ENCODE measurements at places on chromosomes 16 and 17.

- no peak for DNase-seq
- no peaks in the 10 kb centered on the region for H3K4me1 ChIP-seq
- H3K27me3 ChIP-seq: no peaks in the 10 kb centered on the region
- H3K27ac ChIP-seq: no peak overlapping the region
- no peaks in the 10 kb centered on the region for H3K36me3 ChIP-seq
These were observed 696.9 kb downstream of the WWOX start for GRCh38 chr16:78796221-78796866.

DNA sequence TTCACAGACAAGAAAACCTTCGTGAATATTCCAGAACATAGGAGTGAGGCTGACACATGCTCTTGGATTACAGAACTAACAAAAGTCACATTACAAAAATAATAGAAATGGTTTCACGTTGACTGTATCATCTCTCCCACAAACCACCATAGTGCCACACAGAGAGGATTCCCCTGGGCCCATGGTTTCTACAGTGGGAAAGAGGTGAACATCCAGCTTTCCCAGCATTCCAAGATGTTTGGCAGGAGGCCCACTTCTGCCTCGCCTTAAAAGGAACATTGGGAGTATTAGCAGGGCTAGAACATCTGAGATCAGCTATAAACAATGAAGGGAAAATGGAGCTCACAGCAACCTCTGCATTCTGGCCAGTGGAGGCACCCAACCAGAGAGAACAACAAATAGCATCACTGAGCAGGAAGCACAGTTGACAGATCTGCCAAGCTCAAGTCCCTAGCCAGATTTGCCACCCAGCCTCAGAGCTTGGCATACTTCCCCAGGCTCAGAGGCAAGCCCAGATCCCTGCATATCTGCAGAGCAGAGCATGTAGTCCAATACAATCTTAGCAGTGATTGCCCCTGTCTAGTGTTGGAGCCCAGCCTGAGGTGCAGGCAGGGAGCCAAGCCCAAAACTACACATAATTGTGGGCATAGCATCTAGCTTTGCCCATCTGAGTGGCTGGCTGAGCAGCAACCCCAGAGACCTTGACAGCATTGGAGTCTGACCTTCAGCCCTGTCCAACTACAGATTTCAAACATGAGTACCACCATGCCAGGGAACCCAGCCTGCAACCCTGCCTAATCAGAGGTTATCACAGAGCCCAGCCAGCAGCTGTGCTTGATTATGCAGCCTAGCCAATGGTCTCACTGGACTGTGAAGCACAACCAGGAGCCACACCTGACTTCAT lies 260.4 kb downstream of the CEP112 start:
- no peak overlapping the region for H3K27ac ChIP-seq
- no peaks in the 10 kb centered on the region for H3K4me1 ChIP-seq
- no peaks in the 10 kb centered on the region for H3K36me3 ChIP-seq
- no peak for DNase-seq
- H3K27me3 ChIP-seq: no peaks in the 10 kb centered on the region
- no peak overlapping the region for H3K4me3 ChIP-seq

- H3K27ac ChIP-seq: no peak overlapping the region
- H3K4me1 ChIP-seq: peaks cover 1% of the 10 kb centered on the region
- peaks cover 38% of the 10 kb centered on the region for H3K36me3 ChIP-seq
- DNase-seq: no peak
These were observed 96.6 kb downstream of the HIC1 start for GRCh38 chr17:2151358-2152033.

GRCh38 chr17:78239489-78239931 lies 8.1 kb downstream of the TMEM235 start:
- no peaks in the 10 kb centered on the region for H3K36me3 ChIP-seq
- H3K27ac ChIP-seq: no peak overlapping the region
- no peak for DNase-seq
- no peaks in the 10 kb centered on the region for H3K27me3 ChIP-seq

DNA sequence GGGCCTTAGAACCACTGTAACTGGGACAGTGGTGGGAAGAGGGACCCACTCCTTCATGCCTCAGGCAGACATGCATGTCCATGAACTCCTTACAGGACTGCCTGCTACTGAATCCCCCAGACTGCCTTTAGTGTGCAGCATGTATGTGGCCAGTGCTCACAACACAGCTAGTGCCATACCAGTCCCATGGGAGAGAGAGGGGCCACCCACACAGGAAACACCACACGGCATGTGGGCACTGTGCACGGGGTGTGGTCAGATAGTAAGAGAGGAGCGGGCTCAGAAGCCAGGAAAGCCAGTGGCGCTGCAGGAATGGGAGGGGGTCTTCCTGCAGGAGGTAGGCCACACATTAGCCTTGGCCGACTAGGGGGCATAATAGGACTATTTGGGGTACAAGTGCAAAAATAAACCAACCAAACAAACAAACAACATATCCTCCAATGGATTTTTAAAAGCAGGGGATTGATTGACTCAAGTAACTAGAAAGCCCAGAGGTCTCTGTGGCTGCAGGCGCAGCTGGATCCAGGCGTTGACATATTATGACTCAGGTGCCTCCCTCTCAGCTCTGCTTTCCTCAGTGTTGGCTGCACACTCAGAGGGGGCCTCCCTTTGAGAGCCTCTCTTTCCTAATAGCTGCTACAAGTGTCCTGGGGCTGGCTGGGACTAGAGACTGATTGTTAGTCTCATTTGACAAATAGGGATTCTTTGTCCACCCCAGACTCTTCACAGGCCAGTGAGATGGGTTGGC lies 104.4 kb downstream of the AMFR start:
- H3K27ac ChIP-seq: no peak overlapping the region
- H3K27me3 ChIP-seq: no peaks in the 10 kb centered on the region
- H3K36me3 ChIP-seq: no peaks in the 10 kb centered on the region
- no peak for DNase-seq

- DNase-seq: no peak
- no peaks in the 10 kb centered on the region for H3K27me3 ChIP-seq
- peaks cover 19% of the 10 kb centered on the region for H3K4me1 ChIP-seq
- peak overlapping the region; percentile 88 for H3K27ac ChIP-seq
- H3K36me3 ChIP-seq: peaks cover 43% of the 10 kb centered on the region
These were observed 713 bp downstream of the RHOT2 start for GRCh38 chr16:668519-669171.

DNA sequence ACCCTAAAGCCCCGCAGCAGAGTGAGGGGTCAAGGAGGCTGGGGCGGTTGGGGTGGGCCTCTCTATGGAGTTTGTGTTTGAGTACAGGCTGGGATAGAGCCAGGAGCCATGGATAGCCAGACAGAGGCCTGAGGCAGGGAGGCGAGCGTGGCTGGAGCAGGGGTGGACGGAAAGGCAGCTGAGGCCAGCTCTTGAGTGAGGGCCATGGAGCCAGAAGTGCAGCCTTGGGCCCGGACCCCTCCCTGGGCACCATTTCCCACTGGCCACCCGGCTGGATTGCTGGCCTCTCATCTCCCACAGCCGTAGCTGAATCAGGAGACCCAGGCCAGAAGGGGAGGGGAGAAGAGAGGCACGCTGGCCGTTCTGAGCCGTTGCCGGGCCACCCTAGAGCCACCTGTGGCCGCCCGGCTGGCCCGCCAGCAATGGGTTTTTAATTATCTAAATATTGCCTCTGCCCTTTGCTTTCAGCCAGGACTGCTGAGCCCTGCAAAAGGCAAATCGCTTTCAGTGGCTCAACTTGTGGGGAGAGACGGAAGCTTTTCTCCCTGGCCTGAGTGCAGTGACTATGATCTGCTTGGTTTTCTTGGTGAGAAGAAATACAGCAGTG lies 75.2 kb upstream of the GSE1 start:
- H3K27me3 ChIP-seq: no peaks in the 10 kb centered on the region
- peak overlapping the region; percentile 87 for H3K27ac ChIP-seq
- H3K4me1 ChIP-seq: peaks cover 38% of the 10 kb centered on the region
- DNase-seq: no peak
- peaks cover 7% of the 10 kb centered on the region for H3K36me3 ChIP-seq

Measured in sigmoid colon (tissue), 7 donors.